ENCODE measurements at places on chromosomes 3 and 15.

DNA sequence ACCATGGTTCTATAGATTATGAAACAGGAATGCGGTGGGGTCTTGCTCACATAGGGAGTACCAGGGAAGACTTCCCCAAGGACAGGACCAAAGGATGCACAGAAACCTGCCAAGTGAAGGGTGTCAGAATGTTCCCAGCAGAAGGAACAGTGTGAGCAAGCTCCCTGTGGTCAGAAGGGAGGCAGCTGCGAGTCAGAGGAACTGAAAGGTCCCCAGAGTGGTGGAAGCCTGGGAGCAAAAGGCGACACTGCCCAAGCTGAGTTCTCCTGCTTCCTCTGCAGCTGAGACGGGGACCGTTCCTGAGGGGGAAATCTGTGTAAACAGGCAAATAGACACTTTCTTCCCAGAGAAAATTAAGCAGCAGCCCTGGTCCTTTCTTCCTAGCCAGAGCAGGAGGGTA lies 14.2 kb upstream of the SLC6A6 start:
- DNase-seq: no peak

GRCh38 chr15:99682455-99682854 lies 50.8 kb downstream of the LYSMD4 start:
- DNase-seq: no peak

GRCh38 chr3:153289334-153289808 lies 127.3 kb downstream of the RAP2B start:
- DNase-seq: no peak

GRCh38 chr3:52707585-52707984 lies 1.7 kb downstream of the SPCS1 start:
- no peak for DNase-seq

GRCh38 chr3:148911173-148911572 lies 46.1 kb downstream of the CPA3 start:
- DNase-seq: no peak

DNA sequence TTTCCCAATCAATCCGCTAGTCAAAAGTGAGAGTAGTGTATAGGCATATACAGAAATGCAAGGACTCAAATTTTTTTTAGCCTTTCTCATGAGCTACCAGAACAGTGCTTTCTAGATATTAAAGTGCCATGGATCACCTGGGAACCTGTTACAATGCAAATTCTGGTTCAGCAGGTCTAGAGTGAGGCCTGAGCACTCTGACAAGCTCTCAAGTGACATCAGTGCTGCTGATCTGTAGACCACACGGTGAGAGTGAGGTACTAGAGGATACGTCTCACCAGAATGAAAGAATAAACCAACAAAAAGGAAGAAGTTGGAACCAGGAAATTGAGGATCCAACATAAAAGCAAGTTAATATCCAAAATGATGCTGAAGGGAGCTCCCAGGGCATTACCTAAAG lies 16.0 kb upstream of the PLA2G4D start:
- DNase-seq: no peak

GRCh38 chr3:45666757-45667431 lies 22.3 kb upstream of the SACM1L start:
- DNase-seq: no peak

DNA sequence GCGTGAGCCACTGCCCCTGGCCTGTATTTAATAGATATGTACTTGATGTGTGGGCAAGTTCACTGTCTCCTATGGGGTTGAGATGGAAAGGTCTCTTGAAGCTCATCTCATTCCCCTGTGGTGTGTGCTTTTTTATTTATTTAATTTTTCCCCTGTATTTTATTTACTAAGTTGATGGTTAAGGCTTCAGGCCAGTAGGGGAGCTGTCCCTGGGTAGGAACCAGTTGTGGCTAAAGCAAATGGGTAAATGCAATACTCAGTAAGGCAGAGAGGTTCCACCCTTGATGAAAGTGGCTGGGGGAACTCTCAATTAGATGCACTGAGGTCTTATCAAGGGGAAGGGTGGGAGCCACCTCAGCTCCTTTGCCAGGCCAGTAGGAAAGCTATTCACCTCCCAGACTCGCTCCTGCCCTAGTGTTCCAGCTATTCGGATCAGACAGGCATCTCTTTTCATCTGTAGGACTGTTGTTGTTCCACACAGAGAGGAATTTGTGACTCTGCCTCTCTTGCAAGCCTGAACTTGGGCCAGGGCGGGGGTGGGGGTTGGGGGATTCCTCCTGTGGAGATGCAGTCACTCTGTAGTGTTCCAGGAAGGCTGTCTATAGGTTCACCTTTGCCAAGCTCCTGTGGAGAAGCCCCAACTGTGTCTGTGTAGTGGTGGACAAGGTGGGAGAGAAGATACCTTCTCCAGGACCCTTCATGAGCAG lies 26.1 kb downstream of the PCCB start:
- no peak for DNase-seq

DNA sequence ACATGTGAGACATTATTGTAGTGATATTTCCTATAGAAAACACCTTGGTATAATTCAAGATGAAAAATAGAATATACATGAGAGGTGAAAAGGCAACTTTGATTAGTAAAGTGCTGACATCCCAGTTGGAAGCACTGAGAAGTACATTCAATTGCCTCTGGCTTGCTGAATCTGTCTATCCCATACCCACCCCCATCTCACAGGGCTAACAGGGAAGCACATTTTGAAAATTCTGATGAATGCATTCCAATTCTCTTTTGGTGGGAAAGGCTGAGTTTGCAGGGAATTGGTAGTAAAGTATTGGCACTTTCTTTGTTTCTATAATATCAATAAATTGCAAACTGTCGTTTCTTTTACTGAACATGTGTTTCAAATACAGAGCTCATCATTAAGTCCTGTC lies 122.9 kb downstream of the MBNL1 start:
- DNase-seq: no peak

- no peak for DNase-seq
These were observed 411.1 kb upstream of the RGMA start for GRCh38 chr15:93500155-93500554.

- no peak for DNase-seq
These were observed 710 bp downstream of the TJP1 start for GRCh38 chr15:29821416-29822099.

DNA sequence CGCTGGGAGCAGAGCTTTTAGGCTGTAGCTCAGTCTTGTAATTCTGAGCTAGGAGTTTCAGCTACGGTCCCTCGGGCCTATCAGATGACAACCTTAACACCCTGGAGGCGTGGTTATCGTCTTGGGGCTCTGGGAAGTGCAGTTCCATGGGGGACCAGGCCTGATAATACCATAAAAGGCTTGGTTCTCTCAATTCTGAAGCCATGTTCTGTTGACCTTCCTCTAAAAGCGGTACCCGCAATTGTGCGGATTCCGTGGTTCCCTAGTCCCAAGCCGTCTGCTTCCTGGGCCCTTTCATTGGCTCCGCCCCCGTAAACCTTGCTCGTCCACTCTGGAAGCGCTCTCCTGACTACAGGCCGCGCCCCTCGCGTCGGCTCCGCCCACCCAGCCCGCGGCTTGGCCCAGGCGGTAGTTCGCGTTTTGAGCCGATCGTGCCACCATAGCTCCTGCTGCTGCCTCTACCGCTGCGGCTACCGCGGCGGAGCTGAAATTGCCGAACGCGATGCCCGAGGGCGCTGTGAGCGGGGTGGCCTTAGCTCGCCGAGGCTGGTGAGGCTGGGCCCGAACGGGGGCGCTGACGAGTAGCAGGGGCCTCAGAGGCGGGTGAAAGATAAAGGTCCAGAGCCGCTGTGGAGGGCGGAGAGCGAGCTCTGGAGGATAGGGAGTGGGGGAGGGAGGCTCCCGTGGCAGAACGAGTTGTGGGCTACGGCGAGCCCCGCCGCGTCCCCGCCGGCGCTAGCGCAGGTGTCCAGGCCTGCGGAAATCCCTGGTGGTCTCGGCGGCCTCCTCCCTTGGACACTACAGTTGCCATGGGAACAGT lies at the start of gene MAPKBP1:
TSS of gene MAPKBP1 (plus strand) at position 423 of the 820 bp plus-strand sequence. CDS start 792 bp downstream, outside the sequence.
- peak; percentile 98 for DNase-seq

DNA sequence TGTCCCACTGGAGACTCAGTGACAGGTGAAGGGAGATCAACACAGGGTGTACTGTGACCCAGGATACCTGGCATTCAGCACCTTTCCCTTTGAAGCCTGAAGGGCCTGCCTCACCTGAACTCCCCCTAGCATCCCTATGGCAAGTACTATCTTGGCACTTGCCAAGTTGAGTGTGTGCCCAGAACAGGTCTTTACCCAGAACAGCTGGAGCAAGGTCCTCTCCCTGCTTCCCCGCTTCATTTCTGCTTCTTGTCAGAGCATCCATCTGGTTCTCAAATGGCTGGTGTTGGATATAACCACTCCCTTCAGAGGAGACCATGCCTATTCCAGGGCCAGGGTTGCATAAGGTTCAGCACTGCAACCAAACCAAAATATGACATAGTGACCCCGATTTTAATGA lies 73.0 kb downstream of the FAM43A start:
- no peak for DNase-seq

DNA sequence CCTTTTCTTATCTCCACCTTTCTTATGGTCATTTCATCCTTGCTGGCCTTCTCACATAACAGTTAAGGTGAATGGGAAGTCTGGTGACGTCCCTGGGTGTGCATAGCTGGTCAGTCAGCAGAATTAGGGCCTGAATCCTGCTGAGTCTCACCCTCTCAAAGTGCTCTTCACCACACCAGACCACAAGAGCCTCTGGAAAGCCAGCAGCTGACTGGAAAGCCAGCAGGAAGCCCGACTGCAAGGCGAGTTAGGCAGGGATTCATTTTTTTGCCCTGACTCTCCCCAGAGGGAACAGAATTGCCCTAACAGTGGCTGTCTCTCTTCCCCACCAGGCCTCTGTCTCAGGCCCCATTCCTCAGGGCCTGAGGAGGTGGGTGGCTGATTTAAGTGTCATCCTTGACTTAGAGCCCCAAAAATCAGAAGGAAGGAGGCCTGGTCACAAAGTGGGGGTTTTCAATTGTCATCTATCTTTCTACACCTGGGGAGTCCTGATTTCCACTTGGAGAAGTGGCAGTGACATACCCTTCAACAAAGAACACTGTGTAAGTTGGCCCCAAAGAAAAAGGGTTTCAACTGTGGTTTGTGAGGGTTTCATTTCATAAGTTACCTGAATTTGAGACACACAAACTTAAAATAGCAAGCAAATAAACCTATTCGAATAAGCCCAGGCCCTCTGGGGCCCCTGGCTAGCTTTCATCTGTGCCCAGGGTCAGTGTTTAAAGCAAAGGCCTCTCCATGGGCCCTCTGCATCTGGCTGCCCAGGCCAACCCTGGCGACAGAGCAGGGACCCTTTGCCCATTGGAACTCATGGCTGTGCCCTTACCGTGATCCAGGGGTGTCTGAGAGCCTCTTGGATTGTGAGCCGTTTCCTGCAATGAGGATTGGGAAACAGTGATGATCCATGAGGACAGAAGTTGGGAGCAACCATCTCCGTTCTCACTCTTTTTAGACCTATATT lies 90.5 kb upstream of the HERC1 start:
- no peak for DNase-seq

GRCh38 chr3:152860736-152861135 lies 25.8 kb downstream of the P2RY1 start:
- no peak for DNase-seq

DNA sequence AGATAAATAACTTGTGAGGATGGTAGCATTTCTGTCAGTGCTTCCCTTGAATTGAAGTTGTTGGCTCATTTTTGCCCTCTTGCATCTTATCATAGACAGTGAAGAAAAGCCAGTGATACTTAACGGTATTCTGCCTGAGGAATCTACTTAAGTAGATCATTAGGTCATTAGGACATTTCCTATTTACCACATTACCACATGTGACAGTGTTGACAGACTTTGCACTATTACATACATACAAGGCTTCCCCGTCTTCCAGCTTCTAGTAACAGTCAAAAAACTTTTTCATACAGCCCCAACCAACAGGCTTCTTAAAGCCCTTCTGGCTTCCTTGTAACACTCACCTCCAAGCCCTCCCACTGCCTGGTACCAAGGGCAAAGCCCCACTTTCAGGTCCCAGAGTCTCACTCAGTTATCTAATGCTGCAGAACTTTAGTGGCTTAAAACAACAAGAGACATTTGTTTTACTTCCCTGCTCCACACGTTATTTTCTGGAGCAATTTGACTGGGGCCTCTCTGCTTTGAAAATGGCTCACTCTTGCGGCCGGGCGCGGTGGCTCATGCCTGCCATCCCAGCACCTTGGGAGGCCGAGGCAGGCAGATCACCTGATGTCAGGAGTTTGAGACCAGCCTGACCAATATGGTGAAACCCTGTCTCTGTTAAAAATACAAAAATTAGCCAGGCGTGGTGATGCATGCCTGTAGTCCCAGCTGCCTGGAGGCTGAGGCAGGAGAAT lies 40.0 kb downstream of the ASB7 start:
- no peak for DNase-seq

GRCh38 chr3:152269056-152269830 lies 514 bp downstream of the MBNL1 start:
- DNase-seq: no peak

DNA sequence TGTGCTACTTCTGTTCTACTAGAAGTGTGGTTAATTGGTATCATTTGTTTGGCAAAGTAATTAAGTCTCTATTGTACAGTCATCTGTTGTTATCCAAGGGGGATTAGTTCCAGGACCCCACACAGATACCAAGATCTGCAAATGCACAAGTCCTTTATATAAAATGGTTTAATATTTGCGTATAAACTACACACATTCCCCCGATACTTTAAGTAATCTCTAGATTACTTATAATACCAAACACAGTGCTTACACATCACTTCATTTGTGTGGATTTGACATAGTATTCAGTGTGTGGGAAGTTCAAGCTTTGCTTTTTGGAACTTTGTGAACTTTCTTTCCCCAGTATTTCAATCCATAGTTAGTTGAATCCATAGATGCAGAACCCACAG lies 50.5 kb upstream of the ABI3BP start:
- no peak for DNase-seq

GRCh38 chr15:61500523-61500922 lies 271.4 kb upstream of the RORA start:
- no peak for DNase-seq

DNA sequence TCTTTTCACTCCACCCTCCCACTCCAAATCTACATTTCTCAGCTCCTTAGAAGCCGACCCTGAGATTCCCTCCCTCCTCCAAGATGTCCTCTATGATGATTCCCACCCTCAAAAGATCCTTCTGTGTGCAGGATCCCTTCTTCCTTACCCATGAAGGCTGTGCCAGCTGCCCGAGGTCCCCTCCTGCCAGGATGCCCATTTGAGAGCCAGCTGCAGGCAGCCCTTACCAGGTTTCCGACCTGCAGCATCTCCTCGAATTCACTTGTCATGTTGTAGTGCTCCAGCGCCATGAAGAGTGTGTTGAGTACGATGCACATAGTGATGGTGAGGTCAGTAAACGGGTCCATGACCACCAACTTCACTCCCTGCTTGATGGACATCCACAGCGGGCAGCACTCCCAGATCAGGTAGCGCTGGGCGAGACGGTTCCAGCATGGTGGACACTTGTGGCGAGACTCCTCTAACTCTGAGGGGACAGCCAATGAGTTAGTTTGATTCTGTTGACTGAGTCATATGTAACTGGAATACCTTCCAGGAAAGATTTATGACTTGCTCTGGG lies 51.9 kb downstream of the SCN5A start:
- DNase-seq: no peak

DNA sequence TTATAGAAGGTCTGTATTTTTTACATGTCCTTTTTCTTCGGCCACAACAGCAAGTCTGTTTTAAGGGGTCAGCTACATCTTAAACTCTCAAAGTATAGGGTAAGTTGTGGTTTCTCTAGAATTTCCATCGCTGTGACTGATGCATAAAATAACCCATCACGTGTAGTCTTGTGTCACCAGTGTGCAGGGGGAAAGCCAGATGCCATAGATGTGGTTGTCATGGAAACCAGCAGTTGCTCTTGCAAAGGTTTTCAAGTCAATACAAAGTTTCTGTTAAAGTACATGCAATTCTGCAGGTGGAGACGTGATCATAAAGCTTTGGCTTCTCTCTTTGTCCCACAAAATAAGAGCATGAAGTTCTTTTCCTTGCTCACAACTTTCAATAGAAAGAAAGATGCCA lies 210.3 kb upstream of the ONECUT1 start:
- DNase-seq: no peak

Measured in activated T-helper 1 cell treated with anti-CD3 and anti-CD28 coated beads, Interleukin-12 subunit alpha, Interleukin-12 subunit beta, Interleukin-2, Interleukin-4 antibody, amounts not matched to agents 30 ng/mL and 10 ng/mL and 1 ng/mL, durations not matched to agents 14 hours and 24 hours and 36 hours (primary cell).